RPMI7951 (cell line): ENCODE measurements at places on chromosomes 4 and X.
A peak's percentile ranks its signal among the peaks of the same experiment; 100 is the strongest.

- DNase-seq = no peak
These were observed 159.2 kb upstream of the SLC7A11 start for GRCh38 chr4:138401334-138401733.

- DNase-seq = no peak
These were observed 54.1 kb upstream of the VEGFD start for GRCh38 chrX:15438332-15438731.

DNA sequence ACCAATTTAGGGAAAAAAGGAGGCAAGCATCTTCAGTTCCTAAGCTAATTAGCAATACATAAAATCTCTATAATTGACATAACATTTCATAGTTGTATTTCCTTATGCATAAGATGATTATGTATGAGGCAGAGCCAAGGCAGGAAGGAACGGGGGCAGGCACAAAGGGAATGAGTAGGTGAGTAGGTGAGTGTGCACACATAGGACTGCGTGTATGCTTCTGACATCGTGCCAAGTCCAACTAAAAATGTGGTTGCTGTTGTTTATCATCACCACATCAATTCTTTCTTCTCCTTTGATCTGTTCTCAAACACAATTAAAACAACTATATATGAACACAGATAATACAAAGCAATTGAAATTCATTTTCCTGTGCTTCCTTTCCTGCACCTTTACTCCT, 131.2 kb downstream of the UNC5C start:
- no peak for DNase-seq

- DNase-seq = peak; percentile 97
These were observed 3.3 kb downstream of the SH3BP2 start for GRCh38 chr4:2795893-2796848.

DNA sequence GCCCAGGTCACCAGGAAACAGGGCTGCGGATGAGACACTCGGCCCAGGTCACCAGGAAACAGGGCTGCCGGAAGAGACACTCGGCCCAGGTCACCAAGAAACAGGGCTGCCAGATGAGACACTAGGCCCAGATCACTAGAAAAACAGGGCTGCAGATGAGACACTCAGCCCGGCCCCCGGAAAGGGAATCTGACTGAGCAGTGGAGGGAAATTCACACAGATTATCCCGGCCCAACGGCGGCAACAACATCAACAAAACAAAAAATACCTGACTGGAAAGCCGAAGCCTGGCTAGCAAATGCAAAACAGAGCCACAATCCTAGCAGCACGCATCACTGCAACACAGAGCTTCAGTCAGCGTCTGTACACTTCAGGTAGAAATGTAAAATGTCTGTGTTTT, 20.7 kb downstream of the AFAP1 start:
- DNase-seq = no peak
